Foreskin fibroblast (primary cell): ENCODE measurements at places on chromosomes 5 and 9.

DNA sequence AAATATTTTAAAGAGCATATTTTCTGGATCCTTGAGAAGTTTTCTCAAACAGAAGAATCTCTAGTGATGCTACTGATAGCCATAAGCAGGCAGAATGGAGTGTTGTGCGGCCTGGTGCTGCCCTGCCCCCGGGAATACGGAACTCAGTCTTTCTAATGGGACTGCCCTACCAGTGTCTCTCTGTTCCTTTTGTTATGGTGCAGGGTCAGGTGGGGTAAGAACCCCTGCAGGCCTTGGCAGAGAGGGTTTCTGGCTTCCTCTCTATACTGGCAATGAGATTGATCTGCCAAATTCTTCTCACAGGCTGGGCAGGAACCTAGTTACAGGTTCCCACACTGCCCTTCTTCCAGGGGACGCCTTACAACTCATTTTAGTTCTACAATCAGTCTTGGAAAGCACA is 2.6 kb downstream of the IL5 start:
- DNase-seq: no peak

- no peak for DNase-seq
These were observed 22.9 kb upstream of the SYK start for GRCh38 chr9:90778746-90779145.

- DNase-seq: no peak
These were observed 55.0 kb downstream of the ZNF618 start for GRCh38 chr9:113931140-113931539.

DNA sequence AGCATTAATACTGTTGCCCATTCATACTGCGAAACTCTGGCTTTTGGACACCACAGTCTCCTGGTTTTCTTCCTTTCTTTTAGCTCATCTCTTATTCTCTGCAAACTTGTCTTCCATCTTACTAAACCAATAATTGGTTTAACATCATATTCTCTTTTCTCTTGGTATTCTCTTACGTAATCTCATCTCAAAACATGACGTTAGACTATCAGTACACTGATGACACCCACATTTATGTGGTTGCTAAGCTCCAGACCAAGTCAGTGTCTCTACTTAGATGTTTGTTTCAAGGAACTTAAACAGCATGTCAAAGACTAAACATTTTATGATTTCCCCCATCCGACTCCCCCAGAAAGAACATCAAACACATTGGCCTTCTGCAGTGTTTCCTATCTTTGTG is 2.1 kb downstream of the PRRC1 start:
- DNase-seq: peak; percentile 4

DNA sequence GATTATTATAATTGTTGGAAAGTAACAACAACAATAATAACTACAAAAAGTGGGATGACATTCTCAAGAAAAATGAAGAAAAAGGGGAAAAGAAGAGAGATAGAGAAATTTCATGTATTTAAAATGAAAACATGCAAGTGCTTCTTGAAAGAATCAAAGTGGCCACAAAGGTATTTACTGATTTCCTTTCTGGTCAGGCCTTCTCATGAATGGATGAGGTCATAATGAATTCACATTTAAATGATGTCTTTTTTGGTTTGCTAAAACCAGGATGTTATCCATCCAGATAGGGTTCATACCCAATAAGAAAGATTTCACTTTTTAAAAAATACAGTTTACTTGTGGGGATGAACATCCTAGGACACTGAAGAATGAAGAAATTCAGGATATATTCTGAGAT is 446.4 kb upstream of the PTGER4 start:
- peak; percentile 52 for DNase-seq

- no peak for DNase-seq
These were observed 26.4 kb upstream of the CTNNA1 start for GRCh38 chr5:138726848-138727247.

- DNase-seq: no peak
These were observed 4.6 kb downstream of the TUBB4B start for GRCh38 chr9:137245450-137246421.

GRCh38 chr5:81212211-81212751 is 20.8 kb upstream of the CKMT2 start:
- no peak for DNase-seq
